ENCODE measurements at places on chromosomes 5 and 9.

DNA sequence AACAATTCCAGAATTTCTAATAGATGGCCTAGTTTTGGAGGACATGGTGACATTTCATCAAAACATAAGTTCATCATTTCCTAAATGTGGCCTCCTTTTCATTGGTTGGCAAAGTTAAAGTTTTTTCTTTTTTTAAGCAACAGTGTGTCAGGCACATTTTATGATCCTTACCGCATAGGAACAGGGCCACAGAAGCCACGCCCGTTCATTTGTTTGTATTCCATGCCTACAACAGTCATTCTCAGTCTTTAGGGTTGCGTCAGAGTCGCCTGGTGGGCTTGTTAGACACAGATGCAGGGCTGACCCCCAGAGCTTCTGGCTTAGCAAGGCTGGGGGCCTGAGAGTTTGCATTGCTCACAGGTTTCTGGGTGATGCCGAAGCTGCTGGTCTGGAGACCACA lies 130.2 kb downstream of the HSD17B3 start:
- no peak for DNase-seq

DNA sequence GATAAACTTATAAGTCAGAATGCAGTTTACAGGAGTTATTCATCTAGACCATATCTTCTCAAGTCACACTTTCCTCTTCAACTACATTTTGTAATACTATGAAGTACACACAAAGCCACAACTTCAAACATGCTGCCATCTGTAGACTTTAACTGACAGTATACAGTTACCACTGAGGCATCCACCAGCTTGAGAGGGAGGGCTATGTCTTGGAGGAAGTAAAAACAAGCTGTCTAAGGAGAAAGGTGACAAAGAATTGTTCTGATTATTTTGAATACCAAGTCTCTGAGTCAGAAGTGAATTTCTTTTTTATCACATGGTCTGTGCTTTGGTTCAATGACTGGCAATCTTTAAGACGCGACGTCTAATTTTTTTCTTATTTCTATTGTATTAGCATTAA lies 97.6 kb upstream of the CDH10 start:
- no peak for DNase-seq

GRCh38 chr9:107435415-107435814 lies 54.2 kb downstream of the KLF4 start:
- DNase-seq: no peak

DNA sequence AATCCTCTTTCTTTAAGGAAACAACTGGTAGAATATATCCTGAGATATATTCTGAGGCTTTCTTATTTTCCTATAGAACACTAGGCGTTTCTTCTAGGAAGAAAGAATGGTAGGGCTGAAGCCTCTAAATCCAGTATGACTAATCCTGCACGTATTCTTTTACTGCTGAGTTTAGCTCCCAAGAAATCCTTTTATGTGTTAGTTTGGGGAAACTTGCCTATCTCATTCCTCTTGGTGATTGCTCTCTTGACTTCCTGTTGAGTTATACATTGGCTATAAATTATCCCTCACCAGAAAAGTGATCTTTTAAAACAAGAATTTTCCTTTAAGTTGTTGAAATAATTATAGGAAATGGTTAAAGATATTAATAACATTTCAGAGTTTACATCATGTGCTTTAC lies 422.9 kb downstream of the TMEM161B start:
- DNase-seq: no peak

- no peak for DNase-seq
These were observed 71.4 kb upstream of the WDR41 start for GRCh38 chr5:77563475-77563874.

DNA sequence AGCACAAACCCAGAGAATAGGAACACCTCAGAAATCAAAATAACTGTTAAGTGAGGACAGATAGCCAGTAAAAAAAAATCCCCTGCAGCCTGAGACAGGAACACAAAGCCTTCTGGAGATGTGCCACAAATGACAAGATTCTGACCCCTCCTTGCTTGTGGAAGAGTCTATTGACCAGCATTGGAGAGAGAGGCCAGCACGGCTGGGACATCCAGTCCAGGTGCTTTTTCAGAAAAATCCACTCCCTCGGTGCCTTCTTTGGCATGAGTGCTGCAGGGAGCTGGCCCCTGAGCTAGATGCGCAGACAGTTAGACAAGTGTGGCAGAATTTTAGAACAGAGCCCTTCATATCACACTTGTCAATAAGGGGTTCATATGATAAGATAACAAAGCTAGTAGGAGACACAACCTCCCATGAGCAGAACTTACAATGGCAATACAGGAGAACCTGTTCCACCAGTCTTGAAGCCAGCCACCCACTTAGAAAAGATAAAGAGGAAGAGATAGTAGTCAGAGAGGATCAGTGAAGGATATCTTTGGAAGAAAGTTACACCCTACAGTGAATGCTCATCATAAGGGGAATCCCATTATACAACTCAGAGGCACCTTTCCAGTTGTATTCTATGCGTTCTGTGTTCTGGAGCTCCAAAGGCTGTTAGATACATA lies 298.4 kb downstream of the TLE1 start:
- DNase-seq: no peak

- DNase-seq: no peak
These were observed 4.6 kb upstream of the SMIM32 start for GRCh38 chr5:136197462-136198142.

DNA sequence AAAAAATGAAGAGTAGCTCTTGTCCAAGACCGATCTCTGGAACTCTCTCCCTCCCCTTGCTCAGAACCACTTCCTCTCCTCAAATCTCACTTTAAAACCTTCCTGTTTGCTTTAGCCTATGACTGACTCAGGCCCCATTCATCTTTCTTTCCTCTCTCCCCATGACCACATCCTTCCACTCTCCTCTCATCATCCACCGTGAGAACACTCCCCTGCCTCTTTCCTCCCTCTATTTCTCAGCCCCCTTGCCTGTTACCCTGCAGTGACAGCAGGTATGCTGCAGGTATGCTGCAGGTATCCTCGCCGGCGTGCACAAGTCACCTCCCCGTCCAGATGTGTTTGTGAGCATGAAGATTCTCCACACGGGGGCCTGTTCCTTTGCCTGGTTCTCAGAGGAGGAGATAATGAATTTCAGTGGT lies 505.3 kb downstream of the CCDC171 start:
- DNase-seq: peak; percentile 84

- DNase-seq: no peak
These were observed 279.4 kb downstream of the CWC27 start for GRCh38 chr5:65047948-65048690.

DNA sequence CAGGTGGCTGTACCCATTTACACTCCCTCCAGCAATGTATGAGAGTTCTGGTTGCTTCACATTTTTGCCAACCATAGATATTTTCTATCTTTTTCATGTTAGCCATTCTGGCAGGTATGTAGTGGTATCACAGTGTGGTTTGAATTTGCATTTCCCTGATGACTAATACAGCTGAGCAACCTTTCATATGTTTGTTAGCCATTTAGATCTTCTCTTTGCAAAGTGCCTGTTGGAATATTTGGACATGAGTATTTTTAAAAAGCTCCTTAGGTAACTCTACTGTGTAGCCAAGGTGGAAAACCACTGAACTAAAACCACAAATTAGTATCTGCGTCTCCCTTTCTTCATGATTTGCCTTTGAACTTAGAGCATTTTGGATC lies 31.9 kb downstream of the IRF1 start:
- peak; percentile 63 for DNase-seq

- no peak for DNase-seq
These were observed 452.0 kb downstream of the DMRTA1 start for GRCh38 chr9:22898591-22898990.

DNA sequence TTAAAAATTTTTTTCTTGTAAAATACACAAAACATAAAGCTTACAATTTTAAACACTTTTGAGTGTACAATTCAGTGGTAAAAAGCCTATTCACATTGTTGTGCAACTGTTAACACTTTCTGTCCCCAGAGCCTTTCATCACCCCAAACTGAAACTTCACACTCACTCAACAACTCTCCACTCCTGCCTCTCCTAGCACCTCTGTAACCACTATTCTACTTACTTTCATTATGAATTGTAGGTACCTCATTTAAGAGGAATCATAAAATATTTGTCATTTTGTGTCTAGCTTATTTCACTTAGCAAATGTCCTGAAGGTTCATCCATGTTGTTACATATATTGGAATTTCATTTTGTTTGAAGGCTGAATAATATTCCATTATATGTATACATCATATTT lies 4.3 kb upstream of the ZNF510 start:
- no peak for DNase-seq

DNA sequence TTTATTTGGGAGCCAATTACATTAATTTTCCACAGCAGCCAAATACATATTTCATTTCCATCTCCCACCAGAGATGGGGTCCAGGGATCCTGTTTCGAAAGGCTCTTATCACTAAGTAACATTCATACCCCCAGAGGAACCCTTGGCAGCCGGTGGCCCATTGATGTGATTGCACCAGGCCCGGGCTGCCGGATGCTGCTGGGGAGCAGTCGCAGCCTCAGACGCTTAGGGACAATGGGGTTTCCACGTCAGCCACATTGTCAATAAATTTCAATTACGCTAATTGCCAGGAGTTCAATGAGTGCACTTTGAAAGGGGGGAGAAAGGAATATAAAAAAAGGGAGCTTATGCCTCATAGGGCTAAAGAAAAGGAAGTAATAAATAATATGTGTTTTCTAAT lies 478.8 kb upstream of the ADAMTS16 start:
- DNase-seq: no peak

All from fibroblast of mammary gland (primary cell).